GF-D8 (cell line): ENCODE measurements at places on chromosomes 12 and 14.

DNA sequence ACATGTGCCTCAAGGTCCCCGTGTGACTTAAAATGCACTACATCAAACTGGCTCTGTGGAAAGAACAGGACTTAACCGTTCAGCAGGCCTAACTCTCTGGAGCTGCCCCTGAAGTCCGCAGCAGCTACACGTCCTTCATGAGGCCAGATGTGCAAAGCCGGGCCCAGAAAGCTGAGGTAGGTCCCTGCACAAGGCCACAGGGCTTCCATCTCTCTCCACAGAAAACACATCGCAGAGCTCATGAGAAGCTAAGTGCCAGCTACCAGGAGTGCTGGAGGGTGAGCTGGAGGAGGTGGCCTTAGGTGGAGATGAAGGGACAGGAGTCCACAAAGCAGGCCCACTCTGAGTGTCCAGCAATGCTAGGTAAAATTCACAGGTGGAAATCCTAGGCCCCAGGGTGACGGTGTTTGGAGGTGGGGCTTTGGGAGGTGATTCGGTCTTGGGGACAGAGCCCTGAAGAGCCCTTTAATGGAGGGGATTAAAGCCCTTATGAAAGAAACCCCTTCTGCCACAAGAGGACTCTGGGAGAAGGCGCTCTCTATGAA lies 52.4 kb downstream of the VCPKMT start:
- DNase-seq, result no peak

DNA sequence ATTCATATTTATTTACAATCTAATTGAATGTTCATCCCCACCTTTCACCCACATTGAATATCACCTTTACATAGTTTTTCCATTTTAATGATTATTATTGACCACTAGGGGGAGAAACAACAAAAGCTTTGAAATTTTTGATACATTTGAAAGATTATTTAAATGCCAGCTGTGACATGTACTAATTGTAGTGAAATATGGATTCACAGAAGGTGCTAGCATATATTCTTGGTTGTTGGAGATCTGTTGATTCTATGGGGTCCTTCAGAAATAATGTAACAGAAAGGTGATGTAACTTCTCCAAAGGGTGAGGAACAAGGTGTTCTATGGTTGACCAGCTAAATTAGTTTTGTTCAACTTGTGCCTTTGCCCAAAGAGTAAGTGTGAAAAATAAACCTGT lies 22.4 kb upstream of the GPR33 start:
- no peak for DNase-seq

DNA sequence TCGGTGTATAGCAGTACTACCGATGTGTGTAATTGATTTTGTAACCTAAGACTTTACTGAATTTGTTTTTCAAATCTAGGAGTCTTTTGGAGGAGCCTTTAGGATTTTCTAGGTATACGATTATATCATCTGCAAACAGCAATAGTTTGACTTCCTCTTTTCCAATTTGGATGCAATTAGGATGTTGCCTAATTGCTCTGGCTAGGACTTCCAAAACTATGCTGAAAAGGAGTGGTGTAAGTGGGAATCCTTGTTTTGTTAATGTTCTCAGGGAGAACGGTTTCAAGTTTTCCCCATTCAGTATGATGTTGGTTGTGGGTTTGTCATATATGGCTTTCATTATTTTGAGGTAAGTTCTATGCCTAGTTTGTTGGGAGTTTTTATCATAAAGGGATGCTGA lies 171.6 kb upstream of the PDE3A start:
- DNase-seq, result no peak

GRCh38 chr14:103256406-103256805 lies 77.6 kb upstream of the EIF5 start:
- DNase-seq, result no peak

- DNase-seq, result no peak
Observed at GRCh38 chr12:88578276-88579160, 1.8 kb downstream of the KITLG start.

GRCh38 chr12:50053583-50053982 lies 3.8 kb upstream of the ASIC1 start:
- DNase-seq, result peak; percentile 52

DNA sequence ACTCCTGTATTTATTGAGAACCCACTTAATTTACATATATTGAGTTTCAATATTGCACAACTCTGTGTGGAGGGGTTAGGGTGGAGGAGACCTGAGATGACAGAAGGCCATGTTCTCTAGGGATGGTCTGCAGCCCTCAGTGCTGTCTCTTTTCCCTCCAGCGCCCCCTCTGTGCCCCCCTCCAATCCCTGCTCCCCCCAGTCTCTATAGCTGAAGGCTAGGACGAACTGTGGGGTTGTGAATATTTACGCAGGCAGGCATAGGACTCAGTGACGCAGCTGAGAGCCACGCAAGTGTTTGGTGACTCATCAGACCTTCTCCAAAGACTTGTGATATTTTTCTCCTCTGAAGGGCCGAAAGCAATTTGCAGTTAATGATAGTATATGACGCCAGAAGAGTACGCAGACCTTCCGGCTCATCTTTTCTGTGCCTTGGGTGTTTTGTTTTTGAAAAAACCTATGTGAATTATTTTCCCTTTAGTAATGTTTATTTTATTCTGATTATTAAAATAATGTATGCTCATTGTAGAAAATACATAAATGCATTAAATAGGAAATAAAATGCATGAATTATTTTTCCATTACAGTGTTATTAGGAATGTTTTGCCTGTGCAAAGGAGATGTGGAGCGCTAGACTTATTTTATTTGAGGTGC lies 85.3 kb downstream of the SLC25A47 start:
- DNase-seq, result no peak

DNA sequence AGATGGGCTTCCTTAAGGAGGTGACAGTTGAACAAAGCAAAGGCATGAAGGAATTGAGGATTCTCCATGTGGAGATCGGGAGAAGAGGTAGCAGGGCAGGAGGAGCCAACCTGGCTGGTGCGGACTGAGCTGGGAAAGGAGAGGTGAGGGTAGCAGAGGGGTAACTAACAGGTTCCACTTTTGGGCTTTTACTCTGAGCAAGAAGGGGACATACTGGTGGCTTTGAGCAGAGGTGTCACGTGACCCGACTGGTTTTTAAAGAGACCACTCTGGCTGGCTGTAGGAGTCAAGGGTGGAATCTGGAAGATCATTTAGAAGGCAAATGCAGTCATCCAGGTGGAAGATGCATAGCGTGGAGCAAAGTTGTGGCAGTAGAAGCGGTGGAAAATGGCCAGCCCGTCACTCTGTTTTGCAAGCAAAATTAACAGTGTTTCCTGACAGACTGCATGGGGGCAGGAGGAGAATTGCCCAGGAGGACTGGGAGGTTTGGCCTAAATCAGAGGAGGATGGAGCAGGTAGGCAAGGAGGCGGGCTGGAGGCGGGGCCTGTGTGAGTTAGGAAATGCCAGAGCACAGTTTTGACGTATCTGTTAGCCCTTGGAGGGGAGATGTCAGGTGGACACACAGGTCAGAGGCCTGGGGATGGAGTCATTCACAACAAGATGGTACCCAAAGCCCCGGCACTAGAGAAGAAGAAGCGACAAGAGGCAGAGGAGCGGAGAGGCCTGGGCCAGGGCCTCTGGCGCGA lies 156.3 kb upstream of the FKBP4 start:
- no peak for DNase-seq

DNA sequence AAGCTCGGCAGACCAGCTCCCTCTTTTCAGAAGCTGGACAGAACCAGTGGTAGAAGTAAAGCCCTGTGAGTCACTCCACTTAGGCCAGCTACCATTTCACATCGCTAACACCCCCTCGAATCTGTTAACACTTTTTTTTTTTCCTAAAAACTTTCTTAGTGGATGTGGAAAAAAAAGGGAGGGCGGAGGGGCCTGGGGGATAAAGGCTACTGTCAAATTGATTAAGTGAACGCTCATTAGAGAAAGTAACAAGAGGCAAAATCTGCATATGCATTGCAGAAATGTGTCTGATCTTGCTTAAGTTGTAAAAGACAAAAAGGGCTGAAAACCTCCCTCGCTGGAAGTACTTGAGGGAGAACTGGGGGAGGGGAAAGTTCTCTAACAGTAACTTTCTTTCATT lies 86.6 kb upstream of the OTX2 start:
- DNase-seq, result no peak

DNA sequence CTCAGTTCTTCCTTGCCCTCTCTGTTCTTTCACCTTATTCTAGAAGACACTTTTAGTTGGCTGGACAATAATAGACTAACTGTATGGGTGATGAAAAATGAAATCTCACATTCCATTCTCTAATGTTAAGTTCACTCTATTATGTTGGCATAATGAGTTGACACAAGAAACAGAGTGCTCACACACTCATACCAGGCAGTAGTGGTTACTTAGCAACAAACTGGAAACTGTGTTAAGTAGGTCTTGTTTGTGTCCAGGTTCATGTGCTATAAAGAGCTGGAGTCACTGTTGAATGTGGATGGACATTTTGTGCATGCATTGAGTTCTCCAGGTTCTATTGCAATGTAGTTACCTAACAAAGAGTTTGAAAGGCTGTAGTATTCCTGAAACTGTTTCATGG lies 16.9 kb upstream of the PPP4R4 start:
- no peak for DNase-seq

DNA sequence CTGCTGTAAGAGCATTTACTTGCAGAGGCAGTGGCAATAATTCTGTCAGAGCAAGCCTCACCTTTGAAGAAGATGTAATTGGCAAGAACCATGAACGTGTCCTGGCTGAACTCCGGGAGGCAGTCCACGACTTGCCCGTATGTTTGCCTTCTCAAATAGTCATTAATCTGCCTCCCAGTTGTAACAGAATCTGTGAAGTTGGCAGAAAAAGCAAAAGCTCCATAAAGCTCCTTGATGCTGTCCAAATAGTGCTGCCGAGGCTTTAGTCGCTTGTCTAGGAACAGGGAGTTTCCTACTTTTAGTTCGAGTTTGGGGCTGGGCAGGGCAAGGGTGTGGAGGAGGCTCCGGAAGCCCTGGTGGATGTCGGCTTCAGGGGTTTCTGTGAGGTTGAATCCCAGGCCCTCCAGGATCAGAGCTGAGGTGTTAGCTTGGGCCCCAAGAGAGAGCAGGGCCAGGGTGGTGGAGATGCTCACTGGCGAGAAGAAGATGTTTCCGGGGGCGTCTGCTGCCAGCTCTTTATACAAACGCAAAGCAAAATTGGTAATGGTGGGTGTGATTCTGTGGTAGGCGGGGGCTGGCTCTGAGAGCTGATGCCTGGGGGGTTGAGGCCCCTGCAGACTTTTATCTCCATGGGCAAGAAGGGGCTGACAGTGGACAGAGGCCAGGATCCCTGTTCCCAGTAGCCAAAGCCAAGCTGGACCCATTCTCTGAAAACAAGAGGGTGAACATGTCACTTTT lies 4.4 kb downstream of the SERPINA11 start:
- no peak for DNase-seq

GRCh38 chr12:124904306-124905098 lies 9.9 kb downstream of the UBC start:
- no peak for DNase-seq

DNA sequence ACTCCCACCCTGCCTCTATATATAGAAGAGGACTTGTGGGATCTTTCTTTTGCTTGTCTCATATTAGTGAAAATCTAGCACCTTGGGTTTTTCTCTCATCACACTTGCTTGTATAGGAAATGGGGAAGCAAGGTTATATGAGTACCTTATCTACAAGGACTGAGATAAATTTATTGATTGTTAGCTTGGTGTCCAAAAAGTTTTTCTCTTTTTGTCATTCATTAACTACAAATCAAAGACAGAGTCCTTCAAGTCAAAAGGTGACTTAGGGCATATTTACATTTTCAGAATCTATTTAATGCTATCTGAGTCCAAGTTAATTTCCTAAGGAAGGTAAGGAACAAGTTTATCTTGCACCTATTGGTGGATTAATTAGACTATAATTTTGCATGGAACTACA lies 92.7 kb downstream of the SNAPC1 start:
- no peak for DNase-seq

DNA sequence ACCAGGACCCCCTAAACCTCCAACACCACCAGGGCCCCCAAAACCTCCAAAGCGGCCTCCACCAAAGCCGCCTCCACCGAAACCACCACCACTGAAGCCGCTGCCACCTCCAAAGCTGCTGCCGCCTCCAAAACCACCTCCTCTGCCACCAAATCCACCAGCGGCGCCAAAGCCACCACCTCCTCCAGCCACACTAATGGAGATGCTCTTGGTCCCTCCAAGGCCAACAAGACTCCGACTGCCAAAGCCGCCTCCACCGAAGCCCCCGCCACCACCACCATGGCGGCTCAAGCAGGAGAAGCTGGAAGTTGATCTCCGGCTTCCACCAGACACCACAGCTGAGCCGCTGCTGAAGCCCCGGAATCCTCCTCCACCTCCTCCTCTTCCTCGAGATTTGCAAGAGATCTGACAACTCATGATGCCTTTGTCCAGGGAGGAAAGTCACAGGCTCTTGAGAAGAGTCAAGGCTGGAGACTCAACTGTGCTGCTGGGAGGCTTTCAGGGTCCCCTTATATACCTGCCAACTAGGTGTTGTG lies at the start of gene KRT2:
Gene KRT2 (minus strand): TSS at position 486 of the 536 bp plus-strand sequence. CDS start 69 bp downstream, at position 417.
- DNase-seq, result no peak

DNA sequence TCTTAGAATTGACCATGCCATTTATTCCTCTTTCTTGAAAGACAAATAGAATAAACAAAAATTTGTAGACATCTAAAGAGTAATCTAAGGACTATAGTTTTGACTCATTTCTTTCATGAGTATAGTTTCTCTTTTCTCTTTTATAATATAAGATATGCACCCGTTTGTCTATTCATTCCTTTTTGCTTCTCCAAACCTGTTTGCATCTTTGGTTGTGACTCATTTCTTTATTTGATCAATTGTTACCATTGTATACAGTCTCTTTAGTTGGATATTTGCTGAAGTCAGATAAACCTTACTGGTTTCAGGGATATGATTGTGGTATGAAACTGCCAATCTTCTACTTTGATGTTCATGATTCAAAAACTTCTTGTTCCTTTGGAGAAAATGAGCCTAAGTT lies 268.7 kb downstream of the FBXL14 start:
- DNase-seq, result no peak

DNA sequence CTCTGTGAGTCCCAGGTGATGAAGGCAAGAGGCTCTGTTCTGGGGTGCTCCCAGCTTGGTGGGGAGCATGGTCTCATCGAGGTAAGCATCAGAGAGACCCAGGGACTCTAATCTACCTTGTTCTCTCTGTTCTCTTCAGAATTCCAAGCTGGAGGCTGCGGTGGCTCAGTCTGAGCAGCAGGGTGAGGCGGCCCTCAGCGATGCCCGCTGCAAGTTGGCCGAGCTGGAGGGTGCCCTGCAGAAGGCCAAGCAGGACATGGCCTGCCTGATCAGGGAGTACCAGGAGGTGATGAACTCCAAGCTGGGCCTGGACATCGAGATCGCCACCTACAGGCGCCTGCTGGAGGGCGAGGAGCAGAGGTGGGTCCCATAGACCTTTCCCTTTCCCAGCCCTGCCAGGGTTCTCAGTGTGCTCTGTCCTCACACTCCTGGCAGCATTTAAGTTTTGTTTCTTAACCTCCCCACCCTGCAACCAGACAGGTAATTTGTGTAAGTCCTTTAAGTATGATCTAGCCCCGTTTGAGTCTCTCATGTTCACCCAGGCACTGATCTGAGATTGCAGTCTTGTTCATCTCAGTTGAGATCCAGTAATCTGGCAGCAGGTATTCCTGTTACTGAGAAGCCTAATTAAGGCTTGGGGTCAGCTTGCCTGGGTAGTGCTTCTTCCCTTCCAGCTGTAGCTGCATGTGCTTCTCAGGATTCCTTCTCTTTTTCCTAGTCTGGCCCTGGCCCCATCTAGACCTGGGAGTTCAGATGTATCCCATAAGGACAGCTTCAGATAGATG lies 14.8 kb upstream of the KRT81 start:
- no peak for DNase-seq
